ENCODE measurements at places on chromosomes 6 and 20.

DNA sequence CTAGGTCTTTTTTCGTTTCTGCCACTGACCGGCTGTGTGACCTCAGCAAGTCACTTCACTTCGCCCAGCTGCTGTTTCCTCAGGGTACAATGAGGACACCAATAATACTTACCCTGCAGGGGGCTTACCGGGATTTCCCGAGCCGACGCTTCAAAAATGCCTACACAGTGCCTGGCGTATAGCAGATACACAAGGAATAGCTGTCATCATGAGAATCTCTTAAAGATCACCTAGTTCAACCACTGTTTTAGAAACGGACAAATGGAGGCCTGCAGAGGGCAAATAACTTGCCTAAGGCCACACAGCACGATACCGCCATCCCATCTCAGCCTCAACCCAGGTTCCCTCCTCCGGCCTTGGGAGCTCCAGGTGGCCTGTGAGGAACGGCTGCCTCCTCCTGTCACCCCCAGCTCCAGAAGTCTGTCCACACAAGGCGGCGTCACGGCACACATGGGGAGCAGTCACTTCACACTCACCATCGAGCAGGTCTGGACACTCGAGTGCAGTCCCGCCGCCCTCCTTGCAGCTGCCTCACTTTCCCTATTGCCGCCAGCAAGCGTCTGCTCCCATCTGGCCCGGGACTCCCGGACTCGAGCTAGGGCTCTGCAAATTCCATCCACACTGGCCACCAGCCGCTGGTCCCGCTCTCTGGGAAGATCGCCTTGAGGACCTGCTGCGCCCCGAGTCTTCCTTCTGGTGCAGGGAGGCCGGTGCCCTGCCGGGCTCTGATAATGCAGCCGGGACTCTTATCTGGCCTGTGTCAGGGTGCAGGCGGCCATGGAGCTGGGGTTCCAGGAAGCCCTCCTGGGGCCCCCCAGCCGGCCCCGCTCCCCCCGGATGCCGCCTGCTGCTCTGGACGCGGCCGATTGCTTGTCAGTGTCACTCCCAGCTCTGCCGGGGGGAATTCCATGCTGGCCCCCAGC, at the start of gene RIPOR3:
Gene RIPOR3, minus strand, starts transcription at position 893 of the 923 bp plus-strand sequence. Its CDS starts 414 bp downstream, at position 479.
- no peak for DNase-seq

DNA sequence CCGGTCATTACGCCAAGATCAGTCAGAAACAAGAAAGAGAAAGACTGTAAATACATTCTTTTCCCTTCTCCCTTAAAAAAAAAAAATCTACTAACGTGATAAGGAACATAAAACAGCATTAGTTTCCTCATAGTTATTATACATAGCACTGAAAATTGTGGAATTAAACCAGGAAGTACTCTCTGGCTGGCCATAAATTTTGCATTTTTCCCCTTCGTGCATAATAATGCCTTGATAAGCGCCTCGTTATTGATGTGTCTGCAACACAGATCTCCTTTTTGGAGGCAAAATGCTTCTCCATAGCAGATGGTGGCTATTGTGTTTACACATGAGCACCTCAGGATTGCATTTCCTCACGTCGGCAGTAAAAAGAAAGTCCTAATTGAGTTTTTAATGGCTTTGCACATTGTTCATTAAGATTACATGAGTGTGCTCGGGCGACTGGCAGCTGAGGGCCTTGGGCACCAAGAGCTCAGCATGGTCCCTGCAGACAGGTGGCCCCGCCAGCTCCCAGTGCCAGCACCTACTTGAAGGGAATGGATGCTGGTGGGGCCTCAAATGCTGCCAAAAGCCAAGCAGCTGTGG, 394.5 kb downstream of the PTPRT start:
- no peak for DNase-seq

DNA sequence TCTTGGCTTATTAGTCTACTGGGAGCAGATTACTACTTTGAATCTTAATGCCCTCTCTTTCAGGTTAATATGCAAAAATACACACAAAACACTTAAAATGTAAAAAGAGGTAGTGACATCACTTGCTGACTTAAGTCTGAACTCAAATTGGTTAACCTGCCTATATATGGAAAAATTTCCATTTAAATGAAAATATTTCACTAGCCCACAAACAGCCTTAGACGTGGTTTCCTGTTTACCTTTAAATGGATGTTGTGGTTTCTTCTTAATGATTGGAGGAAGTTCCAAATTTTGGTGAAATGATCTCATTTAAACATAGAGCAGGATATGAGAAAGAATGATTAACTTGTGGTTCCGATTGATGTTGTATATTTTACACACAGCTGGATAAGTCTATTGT, 553.7 kb downstream of the CD109 start:
- peak; percentile 37 for DNase-seq

- no peak for DNase-seq
These were observed 107.7 kb upstream of the GGTLC1 start for GRCh38 chr20:24096264-24096663.

DNA sequence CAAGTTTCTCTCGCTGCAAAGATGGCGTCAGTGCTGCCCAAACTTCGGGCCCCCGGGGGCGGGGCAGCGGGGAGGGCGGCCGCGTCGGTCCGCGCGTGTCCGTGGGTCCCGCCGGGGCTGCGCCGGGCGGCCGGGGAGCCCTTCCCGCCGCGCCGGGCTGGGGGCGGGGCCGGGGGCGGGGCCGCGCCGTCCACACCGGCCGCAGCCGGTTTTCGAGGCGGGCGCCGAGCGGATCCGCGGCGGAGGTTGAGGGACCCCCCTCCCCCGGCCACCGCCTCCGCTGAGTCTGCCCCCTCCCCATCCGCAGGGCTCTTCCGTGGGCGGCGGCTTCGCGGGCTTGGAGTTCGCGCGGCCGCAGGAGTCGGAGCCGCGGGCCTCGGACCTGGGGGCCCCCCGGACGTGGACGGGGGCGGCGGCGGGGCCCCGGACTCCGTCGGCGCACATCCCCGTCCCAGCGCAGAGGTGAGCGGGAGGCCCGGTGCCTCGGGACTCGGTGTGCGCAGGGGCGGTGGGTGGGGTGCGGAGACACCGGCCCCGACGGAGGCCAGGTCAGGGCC, 572 bp downstream of the SLC2A4RG start:
- peak; percentile 33 for DNase-seq

- DNase-seq = peak; percentile 31
These were observed 8.7 kb upstream of the RPP40 start for GRCh38 chr6:5012519-5012918.

DNA sequence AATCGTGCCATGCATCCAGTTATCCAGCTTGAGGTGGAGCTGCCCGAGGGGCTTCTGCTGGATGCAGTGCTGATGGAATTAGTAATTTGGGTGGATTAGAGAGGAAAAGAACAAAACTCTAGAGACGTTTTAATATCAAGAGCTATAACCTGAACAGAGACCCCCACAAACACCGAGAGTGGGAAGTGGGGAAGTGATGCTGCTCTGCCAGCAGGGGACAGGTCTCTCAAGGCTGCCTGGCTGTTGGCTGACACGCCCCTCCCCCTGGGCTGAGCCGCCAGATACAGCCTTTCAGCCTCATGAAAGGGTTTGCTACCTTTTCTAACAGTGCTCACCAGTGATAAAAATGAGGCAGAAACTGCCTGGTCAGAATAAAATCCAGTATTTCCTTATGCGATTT, 9.6 kb downstream of the LEMD2 start:
- DNase-seq = no peak

DNA sequence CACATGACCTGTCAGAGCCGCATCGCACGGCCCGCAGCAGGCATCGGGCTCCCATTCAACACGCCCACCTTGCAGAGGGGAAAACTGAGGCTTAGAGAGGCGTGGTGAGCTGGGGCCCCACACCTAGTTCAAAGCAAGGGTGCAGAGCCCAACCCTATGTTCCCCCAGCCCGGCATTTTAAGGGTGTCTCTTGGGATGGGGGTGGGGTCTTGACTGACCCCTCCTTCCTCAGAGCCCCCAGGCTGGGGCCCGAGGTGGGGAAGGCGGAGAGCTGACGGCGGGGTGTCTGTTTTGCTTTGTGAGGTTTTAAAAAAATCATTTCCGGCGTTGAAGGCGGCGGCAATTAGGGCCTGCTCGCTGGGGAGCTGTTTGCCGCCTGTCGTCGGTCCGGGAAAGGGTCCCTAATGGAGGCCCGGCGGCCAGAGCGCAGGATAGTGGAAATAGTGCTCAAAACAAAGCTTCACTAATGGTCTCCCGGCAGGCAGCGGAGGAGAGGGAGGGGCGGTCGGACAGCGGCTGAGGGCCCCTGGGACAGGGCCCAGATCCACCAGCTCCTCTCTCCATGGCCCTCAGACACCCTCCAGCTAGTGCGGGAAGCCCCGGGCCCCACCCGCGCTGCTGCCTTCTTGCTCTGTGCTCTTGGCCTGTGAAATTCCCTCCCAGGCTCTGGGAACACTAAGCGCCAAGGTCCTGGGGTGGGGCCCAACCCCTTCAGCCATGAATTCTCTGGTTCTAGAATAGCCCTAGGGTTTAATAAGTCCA, 11.9 kb downstream of the VSTM2L start:
- DNase-seq = peak; percentile 12

All from fibroblast of skin of back (primary cell).